ENCODE measurements at places on chromosomes 12 and 14. TPM values are rescaled to one million over a fixed set of nuclear protein-coding genes. Genes with fewer than 3 reads are reported as not detected.

DNA sequence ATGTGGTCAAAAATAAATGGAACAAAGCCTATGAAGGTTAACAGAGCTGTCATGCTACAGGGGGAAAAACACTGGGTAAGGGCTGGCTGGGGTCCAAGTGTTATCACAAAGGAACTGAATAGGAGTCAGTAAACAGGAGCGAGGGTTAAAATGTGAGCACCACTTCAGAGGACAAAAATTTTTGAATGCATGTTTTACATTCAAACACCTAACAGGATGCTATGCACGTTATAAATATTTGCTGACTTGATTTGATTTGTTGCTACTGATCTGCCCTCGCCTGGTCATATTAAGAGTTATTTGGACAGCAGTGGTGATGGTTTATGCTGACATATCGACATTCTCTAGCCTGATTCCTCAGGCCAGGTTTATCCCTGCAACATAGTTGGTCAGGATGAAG, 7.4 kb upstream of the KTN1 start:
- H3K4me3 ChIP-seq = no peak overlapping the region
- H3K27me3 ChIP-seq = no peaks in the 10 kb centered on the region
- 0 out of 2 replicates have a peak overlapping the region, but pooled peaks have one; percentile 8 for H3K27ac ChIP-seq
- peaks cover 15% of the 10 kb centered on the region for H3K36me3 ChIP-seq
- peaks cover 27% of the 10 kb centered on the region for H3K4me1 ChIP-seq
- DNase-seq = no peak

NR1H4 gene
- not detected for total RNA-seq

DNA sequence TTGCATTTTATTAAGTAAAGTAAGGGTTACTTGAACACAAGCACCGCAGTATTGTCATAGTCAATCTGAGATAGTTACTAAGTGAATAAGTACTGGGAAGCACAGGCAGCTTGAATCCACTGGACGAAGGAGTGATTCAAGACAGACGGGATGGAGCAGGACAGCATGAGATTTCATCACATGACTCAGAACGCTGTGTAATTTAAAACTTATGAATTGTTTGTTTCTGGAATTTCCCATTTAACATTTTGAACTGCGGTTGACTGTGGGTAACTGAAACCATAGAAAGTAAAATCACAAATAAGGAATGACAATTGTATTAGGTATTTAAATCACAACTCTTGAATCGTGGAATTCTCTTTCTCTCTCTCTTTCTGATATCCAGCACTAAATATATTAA, 1630.4 kb upstream of the SEL1L start:
- no peaks in the 10 kb centered on the region for H3K27me3 ChIP-seq
- peaks cover 9% of the 10 kb centered on the region for H3K4me1 ChIP-seq
- H3K36me3 ChIP-seq = no peaks in the 10 kb centered on the region

CLEC7A gene
- total RNA-seq = not detected

- no peaks in the 10 kb centered on the region for H3K27me3 ChIP-seq
- H3K4me1 ChIP-seq = no peaks in the 10 kb centered on the region
- no peak for DNase-seq
- no peaks in the 10 kb centered on the region for H3K36me3 ChIP-seq
- H3K27ac ChIP-seq = no peak overlapping the region
- no peak overlapping the region for H3K4me3 ChIP-seq
Measured at GRCh38 chr12:104751120-104751519, 207.0 kb downstream of the SLC41A2 start.
